ENCODE measurements at places on chromosomes 11 and 22. TPM values are rescaled to one million over a fixed set of nuclear protein-coding genes. Genes with fewer than 3 reads are reported as not detected.

The ELMOD1 gene
- total RNA-seq = 0.16 TPM

The MCM5 gene
- 271 TPM for total RNA-seq

The ZNF214 gene
- total RNA-seq = not detected

DNA sequence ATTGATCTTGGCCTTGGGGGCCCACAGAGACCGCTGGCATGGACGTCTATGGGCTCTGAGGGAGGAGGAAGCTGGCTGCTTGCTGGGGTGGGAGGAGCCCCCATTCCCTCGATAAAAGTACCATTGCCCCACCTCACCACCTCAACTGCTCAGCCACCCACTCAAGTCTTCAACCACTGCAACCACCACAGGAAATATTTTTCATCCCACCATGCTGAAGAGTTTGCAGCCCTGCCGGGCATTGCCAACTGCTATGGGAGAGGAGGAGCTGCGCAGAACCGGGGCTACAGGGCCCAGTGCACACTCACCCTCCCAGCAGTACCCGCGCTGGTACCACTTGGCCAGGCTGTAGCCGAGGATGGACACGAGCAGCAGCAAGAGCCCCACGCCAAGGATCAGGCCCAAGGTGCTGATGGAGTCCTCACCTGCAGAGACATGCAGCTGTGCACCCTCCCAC, 29.2 kb downstream of the IL10RA start:
- DNase-seq = peak; percentile 77
- no peaks in the 10 kb centered on the region for H3K27me3 ChIP-seq
- H3K27ac ChIP-seq = peak overlapping the region; percentile 92
- peaks cover 45% of the 10 kb centered on the region for H3K36me3 ChIP-seq

- no peak overlapping the region for H3K4me3 ChIP-seq
- peaks cover 9% of the 10 kb centered on the region for H3K27me3 ChIP-seq
- no peaks in the 10 kb centered on the region for H3K36me3 ChIP-seq
- no peaks in the 10 kb centered on the region for H3K4me1 ChIP-seq
Measured at GRCh38 chr11:10716122-10716521, 22.6 kb upstream of the IRAG1 start.

GRCh38 chr11:125223901-125224361, 59.4 kb downstream of the PKNOX2 start:
- H3K27me3 ChIP-seq = peaks cover 6% of the 10 kb centered on the region
- no peak overlapping the region for H3K27ac ChIP-seq
- DNase-seq = no peak
- H3K36me3 ChIP-seq = no peaks in the 10 kb centered on the region
- H3K4me3 ChIP-seq = no peak overlapping the region

DNA sequence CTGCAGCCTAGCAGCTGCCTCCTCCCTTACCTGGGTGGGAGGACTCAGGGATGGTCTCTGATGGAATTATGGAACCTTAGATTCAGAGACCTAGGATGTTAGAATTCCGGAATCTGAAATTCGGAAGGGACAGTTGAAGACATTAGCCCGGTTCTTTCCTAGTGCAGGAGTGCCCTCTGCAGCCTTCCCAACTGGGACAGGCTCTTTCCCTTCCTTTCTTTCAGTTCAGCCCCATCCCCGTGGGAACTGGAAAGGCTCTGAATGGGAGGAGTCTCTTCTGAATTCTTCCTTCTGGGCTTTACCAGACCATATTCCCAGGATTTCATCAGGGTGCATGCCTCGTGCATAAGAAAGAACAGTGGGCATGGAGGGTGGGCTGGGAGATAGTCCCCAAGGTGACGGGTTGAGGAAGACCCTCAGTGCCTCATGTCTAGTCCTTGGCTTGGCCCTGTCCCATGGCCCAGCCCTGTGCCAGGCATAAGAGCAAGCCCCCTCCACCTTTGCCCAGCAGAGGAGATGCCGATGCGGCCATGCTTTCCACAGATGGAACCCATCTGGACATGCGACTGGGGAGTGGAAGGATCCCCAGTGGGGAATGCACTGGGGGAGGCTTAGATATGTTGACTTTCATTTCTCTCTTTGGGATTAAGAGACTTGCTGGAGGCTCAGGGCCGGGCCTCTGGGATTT, 14.4 kb downstream of the DNAJB13 start:
- H3K27ac ChIP-seq = no peak overlapping the region
- peaks cover 25% of the 10 kb centered on the region for H3K4me1 ChIP-seq
- H3K27me3 ChIP-seq = no peaks in the 10 kb centered on the region
- no peak for DNase-seq
- H3K4me3 ChIP-seq = no peak overlapping the region
- H3K36me3 ChIP-seq = no peaks in the 10 kb centered on the region

All from activated CD8-positive, alpha-beta memory T cell treated with anti-CD3 and anti-CD28 coated beads, Interleukin-2, amount 10 ng/mL, durations not matched to agents 7 days and 5 days (primary cell).